ENCODE measurements at places on chromosomes 4 and X. TPM values are rescaled to one million over a fixed set of nuclear protein-coding genes. Genes with fewer than 3 reads are reported as not detected.

The GNRHR gene
- not detected for total RNA-seq

The AMOT gene
- 0.49 TPM for total RNA-seq

- no peak for DNase-seq
Observed at GRCh38 chr4:18057821-18058533, 36.4 kb upstream of the LCORL start.

The PABPC4L gene
- not detected for total RNA-seq

The MGAT4D gene
- total RNA-seq: not detected

DNA sequence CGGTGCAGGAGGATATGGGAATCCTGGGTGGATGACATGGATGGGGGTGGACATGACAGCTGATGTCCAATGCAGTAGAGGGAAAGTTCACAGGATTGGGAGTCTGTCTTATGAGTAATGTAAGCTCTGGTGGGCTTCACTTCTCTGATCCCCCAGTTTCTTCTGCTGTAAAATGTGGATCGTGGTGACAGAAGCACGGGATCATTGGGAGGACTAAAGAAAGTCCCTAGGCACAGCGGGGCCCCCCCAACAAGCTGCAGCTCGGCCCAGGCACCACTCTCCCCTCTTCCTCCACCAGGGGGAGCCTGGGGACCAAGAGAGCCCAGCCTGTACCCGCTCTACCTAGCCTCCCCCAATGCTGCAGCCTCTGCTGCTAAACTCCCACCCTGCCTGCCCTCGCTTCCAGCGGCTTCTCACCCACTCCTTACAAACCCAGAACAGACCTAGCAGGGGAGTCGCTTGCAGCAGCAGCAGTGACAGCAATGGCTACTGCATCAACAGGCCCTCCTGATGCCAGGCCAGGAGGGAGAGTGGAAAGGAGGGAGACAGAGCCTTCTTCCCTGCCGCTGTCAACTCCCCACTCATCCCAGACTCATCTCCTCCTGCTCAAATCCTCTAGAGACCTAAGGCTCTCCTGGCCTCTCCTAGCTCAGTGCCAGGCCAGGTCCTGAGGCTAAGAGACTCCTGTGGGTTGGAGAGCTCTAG, 36.1 kb upstream of the IQSEC2 start:
- DNase-seq: peak; percentile 54

- no peak for DNase-seq
Observed at GRCh38 chr4:185654311-185654710, 119.0 kb upstream of the PDLIM3 start.

GRCh38 chrX:2507904-2508627, 7.3 kb upstream of the DHRSX start:
- DNase-seq: no peak

- peak; percentile 53 for DNase-seq
Observed at GRCh38 chrX:13658602-13659001, 5.7 kb downstream of the TCEANC start.

The ABCD1 gene
- total RNA-seq: 9.8 TPM

GRCh38 chr4:95507147-95507546, 41.6 kb downstream of the UNC5C start:
- no peak for DNase-seq

GRCh38 chr4:160956875-160957274, 1206.9 kb downstream of the FSTL5 start:
- no peak for DNase-seq

DNA sequence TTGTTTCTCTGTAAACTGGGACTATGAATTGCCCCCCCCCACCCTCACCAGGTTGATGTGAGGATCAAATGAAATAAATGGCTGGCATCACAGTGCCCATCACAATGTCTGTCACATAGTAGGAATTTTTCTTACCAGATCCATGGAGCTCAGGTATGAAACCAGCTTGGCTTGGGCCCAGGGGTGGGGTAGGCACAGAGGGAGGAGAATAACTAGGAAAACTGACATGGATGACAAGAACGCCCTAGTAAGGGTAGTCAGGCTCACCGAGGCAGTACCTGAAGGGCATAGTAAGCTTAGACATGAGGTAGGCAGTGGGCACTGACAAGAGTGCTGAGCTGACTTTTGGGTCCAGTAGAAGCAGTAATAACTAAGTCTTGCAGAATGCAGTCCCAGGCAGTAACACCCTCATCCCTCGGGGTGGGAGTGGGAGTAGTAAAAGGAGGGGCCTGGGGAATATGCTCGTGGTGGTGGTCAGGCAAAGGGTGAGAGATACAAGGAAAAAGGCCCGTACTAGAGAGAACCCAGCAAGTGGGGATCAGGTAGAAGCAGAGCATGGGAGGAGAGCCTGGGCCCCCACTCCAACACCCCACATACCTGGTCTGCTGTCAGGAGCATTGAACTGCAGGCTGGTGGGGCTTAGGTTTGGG, 155.9 kb upstream of the PJA1 start:
- no peak for DNase-seq

GRCh38 chr4:135098061-135098460, 896.5 kb upstream of the PABPC4L start:
- DNase-seq: no peak

DNA sequence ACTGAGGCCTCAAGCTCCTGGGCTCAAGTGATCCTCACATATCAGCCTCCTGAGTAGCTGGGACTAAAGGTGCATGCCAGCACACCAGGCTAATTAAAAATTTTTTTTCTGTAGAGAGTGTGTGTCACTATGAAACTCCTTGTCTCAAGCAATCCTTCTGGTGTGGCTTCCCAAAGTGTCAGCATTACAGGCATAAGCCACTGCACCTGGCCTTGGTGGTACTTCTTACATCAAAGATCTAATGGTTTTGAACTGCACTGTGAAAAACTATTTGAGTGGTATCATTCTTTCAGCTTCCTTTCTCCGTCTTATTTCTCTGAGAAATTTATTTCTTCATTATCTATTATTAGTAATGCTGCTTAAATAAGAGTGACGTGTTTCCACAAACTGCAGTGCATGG, 98.5 kb downstream of the UNC5C start:
- no peak for DNase-seq

GRCh38 chr4:40241941-40242340, 45.1 kb downstream of the RHOH start:
- no peak for DNase-seq

- DNase-seq: peak; percentile 1
Observed at GRCh38 chrX:23008431-23009099, 8.8 kb downstream of the DDX53 start.

The MAGEB4 gene
- not detected for total RNA-seq

DNA sequence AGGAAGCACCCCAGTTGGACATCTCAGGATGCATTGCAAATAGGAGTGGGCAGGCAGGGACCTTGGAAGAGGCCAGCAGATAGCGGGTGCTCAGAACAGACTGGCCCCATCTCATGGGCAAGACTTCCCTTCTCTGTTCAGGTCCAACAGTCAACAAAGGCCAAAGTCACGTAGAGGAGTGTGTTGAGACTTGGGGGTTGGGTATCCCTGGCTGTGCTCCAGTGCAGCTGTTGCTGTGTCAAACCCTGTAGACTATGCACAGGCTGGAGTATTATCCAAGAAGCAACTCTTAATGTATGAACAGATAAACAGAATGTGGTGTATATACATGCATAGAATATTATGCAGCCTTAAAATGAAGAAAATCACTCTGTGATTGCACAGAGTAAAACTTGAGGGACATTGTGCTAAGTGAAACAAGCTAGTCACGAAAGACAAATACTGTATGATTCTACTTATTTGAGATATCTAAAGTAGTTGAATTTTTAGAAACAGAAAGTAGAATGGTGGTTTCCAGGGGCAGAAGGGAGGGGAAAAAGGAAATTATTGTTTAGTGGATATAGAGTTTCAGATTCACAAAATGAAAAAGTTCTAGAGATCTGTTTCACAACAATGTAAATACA, 192.1 kb upstream of the LCORL start:
- no peak for DNase-seq

- no peak for DNase-seq
Observed at GRCh38 chr4:139849219-139849618, 183.6 kb downstream of the MGST2 start.

DNA sequence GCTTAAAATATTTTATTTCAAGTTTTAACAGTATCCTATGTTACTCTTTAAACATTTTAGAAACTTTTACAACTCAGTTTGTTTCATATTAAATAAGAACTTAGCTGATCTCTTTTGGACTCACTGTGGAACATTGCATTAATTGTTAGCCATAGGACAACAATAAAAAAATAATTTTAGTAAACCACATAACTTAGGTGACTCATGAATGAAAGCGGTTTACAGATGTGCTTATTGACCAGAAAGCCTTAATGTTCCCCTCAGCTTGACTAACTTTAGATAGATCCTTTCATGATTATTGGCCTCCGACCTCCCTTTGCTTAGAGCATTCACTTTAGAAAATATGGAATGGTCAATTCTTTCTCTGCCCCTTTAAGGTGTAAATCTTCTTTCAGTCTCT, 783.5 kb upstream of the MAGEB2 start:
- no peak for DNase-seq

GRCh38 chrX:103404231-103405008, 28.1 kb downstream of the BEX3 start:
- peak; percentile 79 for DNase-seq

The HTRA3 gene
- 7.8 TPM for total RNA-seq

- DNase-seq: no peak
Observed at GRCh38 chrX:127276326-127276725, 456.8 kb downstream of the PRR32 start.

DNA sequence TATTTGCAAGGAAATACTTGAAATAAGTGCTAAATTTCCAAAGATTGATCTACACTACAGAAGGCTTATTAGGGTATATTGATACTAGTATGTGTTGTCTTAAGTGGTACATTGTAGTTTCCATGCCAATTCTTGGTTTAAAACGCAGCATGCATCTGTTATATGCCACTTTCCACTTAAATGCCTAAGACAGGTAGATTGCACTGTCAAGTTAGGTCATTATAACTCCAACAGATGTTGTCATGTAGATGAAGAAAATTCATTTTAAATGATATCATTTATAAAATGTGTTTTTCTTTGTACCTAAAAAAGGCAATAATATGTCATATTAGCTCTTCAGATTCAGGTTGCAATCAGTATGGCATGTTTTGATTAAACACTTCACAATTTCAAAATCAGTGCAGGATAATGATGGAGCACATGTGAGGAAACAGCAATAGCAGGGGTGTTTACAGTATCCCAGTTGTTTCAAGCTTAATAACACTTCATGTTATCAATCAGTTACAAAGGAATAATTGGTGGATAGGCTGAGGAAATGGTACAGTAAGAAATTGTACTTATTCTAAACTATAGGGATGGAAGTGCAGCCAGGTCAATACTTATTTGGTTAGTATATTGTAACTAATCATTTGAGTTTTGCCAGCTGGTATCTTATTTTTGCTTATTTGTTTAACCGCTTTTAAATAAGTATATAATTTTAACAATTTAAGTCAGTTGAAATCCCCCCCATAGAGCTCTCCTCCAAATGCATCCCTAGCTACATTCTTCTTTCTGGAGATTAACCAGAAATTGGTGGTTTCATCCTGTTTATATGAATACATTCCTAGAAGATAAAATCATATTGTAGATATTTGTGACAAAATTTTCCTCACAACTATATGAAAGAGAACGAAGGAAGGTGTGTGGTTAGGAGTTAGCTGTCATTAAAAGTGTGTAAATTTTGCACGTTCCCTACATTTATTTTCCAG, 454.4 kb upstream of the ATOH1 start:
- no peak for DNase-seq

- DNase-seq: peak; percentile 75
Observed at GRCh38 chrX:72201836-72202536, 20.4 kb downstream of the PIN4 start.

- no peak for DNase-seq
Observed at GRCh38 chrX:24696294-24696693, 2.6 kb downstream of the POLA1 start.

DNA sequence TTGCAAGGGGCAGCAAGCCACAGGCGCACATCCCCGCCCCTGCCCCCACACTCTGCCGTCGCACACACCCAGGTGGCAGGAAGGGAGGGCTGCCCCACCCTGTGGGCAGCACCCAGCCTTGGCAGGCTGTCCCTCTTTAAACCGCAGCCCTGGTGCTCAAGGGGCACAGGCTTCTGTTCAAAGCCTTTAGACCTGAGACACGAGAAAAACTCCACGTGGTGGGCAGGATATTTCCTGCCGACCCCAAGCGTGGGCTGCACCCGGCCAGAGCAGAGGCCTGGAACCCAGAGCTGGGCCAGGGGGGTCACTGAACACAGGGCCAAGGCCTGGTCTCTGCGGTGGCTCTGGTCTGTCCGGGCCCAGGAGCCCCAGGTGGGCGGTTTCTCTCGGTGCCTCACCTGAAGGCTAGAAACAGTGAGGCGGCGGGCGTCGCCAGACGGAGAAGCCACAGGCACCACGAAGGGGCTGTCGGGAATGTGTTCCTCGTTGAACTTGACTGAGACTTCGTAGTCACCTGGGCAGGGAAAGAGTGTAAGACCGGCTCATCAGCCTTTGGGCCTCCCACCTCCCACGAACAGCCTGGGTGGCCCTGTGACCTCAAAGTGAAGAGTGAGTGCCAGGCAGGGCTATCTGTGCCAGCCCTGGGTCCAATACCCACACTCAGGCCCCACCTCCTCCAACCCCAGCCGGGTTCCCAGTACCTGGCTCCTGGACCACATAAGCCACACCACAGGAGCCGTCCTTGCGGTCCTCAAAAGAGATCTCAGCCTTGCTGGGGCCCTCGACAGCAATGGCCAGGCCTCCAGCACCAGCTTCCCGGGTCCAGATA, 23.0 kb downstream of the FLNA start:
- DNase-seq: no peak

GRCh38 chr4:105150503-105150902, 3.8 kb downstream of the TET2 start:
- no peak for DNase-seq

The UGT2B11 gene
- total RNA-seq: not detected

DNA sequence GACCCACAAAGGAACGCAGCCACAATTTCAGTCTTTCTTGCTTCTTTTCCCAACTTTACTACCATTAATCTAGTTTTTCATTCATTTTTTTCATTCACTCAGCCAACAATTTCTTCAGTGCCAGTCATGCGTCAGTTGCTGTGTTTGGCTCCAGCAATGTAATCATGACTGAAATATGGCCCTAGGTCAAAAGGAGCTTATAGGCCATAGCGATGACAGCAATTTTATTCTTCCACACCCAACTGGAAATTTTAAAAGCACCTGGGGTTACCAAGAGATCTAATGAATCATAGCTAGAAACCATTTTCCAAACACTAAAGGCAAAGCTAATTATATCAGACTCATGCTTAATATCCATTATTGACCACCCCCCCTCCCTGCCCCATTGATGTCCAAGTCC, 29.8 kb upstream of the C1QTNF7 start:
- no peak for DNase-seq

DNA sequence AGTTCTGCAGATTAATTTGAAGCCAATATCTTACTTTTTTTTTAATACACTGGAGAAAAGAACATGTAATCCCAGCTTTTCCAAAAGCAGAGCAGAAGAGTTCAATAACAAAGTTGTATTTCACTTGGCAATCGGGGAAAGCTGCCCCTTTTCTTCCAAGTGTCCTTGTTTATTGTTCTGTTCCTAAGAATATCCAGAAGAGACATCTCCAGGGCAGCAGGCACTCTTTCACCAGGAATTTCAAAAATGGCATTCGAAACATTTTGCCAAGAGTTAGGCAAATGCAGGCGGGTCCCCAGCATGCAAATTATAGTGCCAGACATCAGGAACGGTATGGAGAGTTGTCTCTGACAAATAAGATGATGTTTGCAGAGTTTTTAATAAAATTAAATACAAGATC, 494.5 kb downstream of the BCOR start:
- DNase-seq: no peak
